IPS DF 19.7 (cell line): ENCODE measurements at places on chromosomes 12 and 14.

GRCh38 chr12:45065125-45065626, 14.3 kb upstream of the DBX2 start:
- no peak for DNase-seq

DNA sequence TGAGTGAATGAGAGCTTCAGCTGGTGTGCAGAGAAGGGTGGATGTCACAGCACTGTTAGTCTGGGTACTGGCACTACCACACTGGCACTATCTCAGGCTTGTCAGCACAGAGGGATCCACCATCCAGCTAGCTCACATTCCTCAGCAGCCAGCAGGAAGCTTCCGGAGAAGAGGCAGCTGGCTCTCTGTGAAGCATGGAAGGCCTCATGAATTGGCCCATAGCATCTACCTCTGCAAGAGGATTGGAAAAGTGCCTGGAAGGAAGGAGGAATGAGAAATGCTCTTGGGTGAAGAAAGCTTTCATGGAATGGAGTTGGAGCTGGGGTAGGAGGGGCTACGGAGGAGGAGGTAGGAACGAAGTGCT, 9.9 kb downstream of the KRT83 start:
- no peak for DNase-seq

DNA sequence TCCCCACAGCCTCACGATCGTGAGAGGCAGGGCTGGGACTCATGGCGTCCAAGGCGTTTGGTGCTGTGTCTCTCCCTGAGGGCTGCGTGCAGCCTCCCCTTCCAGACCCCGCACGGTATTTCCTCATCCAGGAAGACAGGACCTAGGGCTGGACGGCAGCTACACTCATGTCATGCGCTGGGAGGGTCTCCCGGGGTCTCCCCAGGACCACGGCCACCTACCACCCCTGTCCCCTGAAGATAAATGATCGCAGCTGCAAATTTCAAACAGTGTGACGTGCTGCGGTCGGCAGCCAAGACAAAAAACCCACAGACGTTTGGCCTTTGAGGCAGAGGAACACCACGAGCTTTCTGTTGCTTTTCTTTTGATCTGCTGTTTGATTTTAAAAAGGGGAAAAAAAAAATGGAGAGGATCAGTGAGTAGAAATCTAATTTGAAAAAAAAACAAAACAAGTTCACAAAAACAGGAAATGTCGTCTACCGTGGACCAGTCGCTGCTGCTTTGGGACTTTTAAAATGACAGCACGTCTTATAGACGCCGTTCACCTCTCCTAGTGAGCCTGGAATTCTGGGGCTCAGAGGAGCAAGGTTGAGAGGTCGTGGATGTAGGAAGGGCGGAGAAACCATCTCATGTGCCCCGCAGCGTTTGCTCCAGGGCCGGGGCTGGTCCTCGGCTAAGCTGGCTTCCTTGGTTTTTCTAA, 237.6 kb downstream of the SLC41A2 start:
- no peak for DNase-seq

DNA sequence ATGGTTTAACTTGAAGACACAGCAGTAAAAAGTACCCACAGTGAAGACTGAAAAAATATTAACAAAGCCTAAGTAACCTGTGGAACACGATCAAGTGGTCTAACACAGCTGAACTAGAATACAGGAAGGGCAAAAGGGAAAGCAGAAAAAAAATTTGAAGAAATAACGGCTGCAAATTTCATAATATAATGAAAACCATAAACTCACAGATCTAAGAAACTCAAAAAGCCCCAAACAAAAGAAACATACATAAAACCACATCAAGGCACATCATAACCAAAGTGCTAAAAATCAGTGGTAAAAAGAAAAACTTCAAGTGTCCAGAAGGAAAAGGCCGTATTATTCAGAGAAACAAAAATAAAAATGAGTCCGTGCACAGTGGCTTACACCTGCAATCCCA, 30.9 kb downstream of the SPPL3 start:
- DNase-seq = no peak

GRCh38 chr14:62866376-62866775, 178.9 kb downstream of the KCNH5 start:
- no peak for DNase-seq

DNA sequence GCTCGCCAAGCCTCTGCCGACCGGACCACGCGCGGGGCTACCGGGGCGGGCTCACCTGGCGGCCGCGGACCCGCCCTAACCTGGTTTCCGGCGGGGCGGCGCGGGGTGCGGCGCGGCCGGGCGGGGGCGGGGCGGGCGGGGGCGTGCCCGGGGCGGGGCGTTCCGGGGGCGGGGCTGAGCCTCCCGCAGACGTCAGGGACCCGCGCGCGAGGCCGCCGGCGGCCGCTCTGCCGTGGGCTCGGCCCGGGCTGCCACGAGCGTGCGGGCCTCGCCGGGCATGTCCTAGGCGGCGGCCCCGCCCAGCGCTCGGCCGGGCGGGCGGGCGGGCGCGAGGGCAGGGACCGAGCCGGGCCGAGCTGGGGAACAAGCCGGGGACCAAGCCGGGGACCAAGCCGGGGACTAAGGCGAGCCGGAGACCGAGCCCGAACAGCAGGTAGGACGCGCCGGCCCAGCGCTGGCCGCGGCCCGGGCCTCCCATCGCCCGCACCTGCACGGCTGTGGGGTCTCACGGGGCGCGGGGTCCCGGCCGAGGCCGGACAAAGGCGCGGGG, at the start of gene CEP170B:
Gene CEP170B, plus strand, starts transcription at position 188 of the 550 bp plus-strand sequence. CDS start 3,183 bp downstream, outside the sequence.
- DNase-seq = no peak

GRCh38 chr12:68515793-68516192, 94.9 kb upstream of the RAP1B start:
- DNase-seq = no peak

DNA sequence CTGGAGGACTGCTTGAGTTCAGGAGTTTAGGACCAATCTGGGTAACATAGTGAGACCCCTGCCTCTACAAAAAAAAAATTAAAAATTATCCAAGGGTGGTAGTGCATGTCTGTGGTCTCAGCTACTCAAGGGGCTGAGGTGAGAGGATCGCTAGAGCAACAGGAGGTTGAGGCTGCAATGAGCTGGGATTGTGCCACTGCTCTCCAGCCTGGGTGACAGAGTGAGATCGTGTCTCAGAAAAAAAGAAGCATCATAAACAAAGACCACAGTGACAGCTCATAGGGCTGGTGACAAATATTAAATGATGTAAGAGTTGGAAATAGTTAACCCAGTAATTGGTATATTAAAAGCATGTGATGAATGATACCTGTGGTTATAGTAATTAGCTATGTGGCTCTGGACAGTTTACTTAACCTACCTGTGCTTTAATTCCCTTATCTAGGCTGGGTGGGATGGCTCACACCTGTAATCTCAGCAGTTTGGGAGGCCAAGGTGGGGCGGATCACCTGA, 68.0 kb downstream of the GSC start:
- no peak for DNase-seq

DNA sequence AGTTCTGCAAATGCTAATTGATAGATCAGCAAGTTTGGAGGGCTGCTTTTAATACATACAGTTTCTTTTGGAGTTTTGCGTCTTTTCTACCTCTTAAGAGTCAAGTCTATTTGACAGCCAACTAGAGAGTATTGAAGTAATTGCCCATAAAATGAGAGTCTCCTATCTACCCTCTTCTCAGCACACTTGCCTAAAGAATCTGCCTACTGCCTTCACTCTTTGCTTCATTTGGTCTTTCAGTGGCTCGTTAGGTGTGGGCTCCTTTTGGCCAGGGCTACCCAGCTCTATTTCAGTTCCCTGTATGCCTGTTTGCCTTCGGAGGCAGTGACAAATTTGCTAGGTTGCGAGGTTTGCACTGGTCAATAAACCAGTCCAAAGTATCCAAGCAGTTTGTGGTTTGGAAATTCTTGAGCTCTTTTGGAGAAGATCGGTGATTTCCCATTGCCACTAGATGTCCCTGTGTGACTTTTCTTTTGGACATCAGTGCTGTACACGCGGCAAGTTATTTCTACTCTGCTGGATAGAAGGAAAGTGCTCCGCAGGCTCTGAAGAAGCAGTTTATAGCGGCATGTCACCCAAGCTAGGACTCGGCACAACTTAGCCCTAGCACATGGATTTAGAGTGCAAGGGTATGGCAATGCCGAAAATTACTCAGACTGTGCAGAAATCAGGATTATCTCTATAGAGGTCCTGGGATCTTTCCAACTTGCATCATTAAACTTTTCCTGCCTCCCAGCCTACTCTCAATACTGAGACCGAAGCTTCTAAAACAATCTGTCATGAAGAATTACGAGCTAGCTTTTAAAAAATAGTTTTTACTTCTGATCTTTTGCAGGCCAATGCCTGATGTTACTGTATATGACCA, 38.6 kb downstream of the MGST1 start:
- peak; percentile 33 for DNase-seq

GRCh38 chr12:104516821-104517220, 60.1 kb downstream of the CHST11 start:
- DNase-seq = no peak

DNA sequence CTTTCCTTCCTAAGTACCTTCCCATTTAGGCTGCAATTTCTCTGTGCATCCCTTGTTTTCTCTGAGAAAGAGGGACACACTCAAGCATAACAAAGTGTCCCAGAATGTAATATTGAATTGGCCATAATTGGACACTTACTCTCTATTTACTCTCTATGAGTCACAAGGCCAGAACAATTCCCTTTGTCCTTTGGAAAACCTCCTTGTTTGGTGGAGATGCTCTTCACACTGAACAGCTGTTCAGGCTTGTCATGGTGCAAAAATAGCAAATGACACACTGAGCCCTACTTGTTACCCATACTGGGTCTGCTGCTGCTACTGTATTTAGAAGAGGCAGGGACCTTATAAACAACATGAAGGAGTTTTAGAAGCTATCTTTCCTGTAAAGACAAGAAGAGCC, 1590.5 kb upstream of the TMEM132C start:
- no peak for DNase-seq

GRCh38 chr12:121905746-121906145, 12.6 kb upstream of the CFAP251 start:
- DNase-seq = no peak

DNA sequence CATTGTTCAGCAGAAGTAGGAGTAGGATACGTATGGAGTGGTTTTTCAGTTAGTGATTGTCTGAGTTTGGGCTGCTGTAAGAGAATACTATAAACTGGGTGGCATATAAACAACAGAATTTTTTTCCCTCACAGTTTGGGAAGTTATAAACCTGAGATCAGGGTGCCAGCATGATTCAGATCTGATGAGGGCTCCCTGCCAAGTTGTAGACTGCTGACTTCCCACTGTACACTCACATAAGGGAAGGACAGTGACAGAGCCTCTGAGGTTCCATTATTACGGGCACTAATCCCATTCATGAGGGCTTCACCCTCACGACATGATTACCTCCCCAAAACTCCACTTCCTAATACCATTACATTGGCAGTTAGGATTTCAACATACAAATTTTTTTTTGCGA, 50.7 kb downstream of the ACSM4 start:
- no peak for DNase-seq

DNA sequence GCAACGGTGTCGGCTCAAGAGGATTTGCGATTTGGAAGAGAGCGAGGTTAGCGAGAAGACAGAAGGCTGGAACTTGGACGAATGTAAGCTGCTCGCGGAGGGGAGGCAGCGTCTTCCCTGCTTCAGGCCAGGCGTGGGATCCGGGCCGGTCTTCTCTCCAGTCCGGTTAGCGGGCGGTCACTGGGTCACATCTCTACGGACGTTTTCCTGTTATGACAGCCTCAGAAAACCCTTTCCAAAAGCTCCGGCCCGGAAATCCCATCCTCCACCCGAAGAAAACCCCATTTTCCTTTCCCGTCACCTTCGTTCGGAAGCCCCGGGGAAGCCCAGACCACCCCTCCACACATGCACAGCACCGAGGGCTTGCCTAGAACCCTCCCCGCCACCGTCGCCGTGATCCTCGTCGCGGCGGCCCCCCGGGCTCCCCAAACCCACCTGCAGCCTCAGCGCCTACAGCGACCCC, 268 bp downstream of the NDUFB1 start:
- DNase-seq = no peak

GRCh38 chr12:29429999-29430715, 49.2 kb upstream of the ERGIC2 start:
- DNase-seq = no peak

- DNase-seq = no peak
Measured at GRCh38 chr12:127810041-127810440, 456.9 kb upstream of the TMEM132C start.

GRCh38 chr14:38646391-38646790, 390.5 kb upstream of the CLEC14A start:
- no peak for DNase-seq

DNA sequence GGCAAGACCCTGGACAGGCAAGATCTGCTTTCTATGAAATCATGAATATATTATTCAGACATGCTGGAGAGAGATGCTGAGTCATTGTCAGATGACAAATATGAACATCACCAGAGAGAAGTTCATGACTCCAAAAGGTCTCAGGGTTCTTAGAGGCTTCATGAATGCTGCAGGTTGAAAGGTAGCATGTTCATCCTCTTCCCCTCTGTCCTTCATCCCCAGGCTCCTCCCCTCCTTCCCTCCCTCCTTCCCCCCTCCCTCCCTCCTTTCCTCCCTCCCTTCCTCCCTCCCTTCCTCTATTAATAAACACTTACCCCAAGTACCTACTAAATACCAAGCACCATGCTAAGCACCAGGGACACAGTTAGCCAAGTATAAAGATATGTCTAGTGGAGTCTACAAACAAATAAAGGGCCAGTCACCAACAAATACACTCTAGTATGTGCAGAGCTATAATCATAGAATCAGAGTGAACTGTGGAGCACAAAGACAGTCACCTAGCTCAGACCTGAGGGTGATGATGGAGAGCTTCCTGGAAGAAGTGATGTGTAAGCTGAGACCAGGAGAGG, 46.2 kb downstream of the RPH3A start:
- DNase-seq = no peak
